B cell (primary cell): ENCODE measurements at places on chromosomes 4 and X. TPM values are rescaled to one million over a fixed set of nuclear protein-coding genes. Genes with fewer than 3 reads are reported as not detected.

- H3K4me3 ChIP-seq = no peak overlapping the region
- no peak overlapping the region for H3K27ac ChIP-seq
- no peaks in the 10 kb centered on the region for H3K27me3 ChIP-seq
- no peaks in the 10 kb centered on the region for H3K36me3 ChIP-seq
These were observed 48.9 kb upstream of the ZNF518B start for GRCh38 chr4:10506077-10506476.

DNA sequence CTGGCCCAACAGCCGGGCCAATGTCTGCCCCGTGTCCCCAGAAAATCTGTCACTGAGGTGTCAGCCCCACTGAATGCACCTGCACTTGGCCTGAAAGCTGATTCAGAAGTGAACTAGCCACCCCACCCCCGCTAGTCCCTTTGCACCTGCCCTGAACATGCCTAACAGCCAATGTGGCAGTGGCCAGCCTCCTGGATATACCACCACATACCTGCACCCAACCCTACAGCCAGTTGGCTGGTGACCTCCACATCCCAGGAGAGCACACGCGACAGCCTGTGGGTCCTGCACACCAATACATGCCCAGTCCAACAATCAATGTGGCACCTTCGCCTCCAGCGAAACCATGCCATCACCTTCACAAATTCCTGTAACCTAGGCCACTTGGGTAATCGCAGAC, 116.7 kb downstream of the GALNTL6 start:
- DNase-seq = no peak
- H3K27me3 ChIP-seq = no peaks in the 10 kb centered on the region
- no peaks in the 10 kb centered on the region for H3K36me3 ChIP-seq
- H3K27ac ChIP-seq = no peak overlapping the region
- H3K4me3 ChIP-seq = no peak overlapping the region
- no peaks in the 10 kb centered on the region for H3K4me1 ChIP-seq

DNA sequence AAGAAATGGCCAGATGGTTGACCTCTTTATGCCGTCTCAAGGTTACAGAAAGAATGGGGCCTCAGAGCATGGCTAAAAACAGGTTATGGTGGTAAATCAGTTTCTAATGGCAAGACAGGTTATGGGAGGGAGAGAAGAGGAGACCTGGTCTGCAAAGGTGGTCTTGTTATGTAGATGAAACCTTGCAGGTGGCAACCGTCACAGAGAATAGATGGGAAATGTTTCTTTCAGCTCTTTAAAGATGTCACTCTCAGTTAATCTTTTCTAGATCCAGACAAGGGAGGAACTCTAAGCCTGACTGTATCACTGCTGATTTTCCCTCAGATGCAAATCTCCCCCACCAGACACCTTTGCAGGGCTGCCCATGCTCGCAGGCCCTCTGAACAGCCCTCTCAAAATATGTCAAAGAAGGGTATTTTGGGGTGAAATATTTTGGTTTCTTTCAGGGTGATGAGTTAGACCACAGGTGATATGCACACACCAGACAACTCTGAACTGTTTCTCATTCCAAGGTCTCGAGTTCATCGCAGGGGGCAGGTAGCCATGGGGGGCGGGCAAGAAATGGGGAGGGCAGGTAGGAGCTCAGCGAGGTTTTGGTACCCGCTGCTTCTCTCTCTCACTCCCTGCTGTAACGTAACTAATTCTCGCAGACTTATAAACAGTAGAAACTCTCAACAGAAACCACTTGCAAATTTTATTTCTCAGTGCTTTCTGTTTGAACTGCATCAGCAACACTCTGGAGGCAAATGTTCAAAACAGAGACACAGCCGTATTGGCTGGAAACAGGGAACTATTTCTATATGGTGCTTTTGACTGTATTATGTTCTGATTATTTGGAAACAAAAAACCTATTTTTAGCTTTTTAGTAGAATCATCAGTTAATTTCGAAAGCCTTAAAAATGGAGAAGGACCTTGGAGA, 32.4 kb downstream of the CASP3 start:
- no peak overlapping the region for H3K4me3 ChIP-seq
- no peaks in the 10 kb centered on the region for H3K27me3 ChIP-seq
- peaks cover 5% of the 10 kb centered on the region for H3K4me1 ChIP-seq
- DNase-seq = no peak

DNA sequence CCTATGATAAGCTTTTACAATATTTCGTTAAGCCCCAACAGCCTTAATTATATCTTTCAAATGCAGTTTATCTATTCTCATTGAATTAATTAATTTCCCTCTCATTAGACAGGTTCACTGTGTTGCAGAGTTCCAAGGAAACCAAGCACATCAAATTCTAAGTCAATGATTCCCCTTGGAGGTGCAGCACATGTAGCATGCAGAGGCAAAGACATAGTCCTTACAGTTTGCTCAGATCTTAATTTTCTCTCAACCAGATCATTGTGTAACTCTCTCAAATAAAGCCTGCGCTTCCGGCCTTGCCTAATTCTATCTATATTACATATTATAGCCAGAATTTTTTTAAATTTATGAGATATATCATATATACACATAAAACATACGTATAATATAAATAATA, 205.4 kb downstream of the GRIA2 start:
- no peak overlapping the region for H3K27ac ChIP-seq
- H3K36me3 ChIP-seq = no peaks in the 10 kb centered on the region
- no peak overlapping the region for H3K4me3 ChIP-seq
- no peaks in the 10 kb centered on the region for H3K27me3 ChIP-seq
- DNase-seq = no peak

The GPR50 gene
- total RNA-seq = not detected in 2 replicates

The C1QTNF7 gene
- not detected in 2 replicates for total RNA-seq

The GALNTL6 gene
- 0.34 and 0.99 TPM in 2 replicates for total RNA-seq
